ENCODE measurements at places on chromosomes 7 and 10.

- DNase-seq = no peak
Measured at GRCh38 chr7:72064916-72065315, 347.2 kb downstream of the CALN1 start.

GRCh38 chr10:72105710-72106109, 17.4 kb upstream of the SPOCK2 start:
- no peak for DNase-seq

GRCh38 chr7:112573302-112574039, 92.7 kb downstream of the LSMEM1 start:
- DNase-seq = no peak

- DNase-seq = peak; percentile 81
Measured at GRCh38 chr7:138903186-138903820, 77.9 kb downstream of the KIAA1549 start.

GRCh38 chr10:110535958-110536891, 31.3 kb upstream of the SMC3 start:
- peak; percentile 81 for DNase-seq

DNA sequence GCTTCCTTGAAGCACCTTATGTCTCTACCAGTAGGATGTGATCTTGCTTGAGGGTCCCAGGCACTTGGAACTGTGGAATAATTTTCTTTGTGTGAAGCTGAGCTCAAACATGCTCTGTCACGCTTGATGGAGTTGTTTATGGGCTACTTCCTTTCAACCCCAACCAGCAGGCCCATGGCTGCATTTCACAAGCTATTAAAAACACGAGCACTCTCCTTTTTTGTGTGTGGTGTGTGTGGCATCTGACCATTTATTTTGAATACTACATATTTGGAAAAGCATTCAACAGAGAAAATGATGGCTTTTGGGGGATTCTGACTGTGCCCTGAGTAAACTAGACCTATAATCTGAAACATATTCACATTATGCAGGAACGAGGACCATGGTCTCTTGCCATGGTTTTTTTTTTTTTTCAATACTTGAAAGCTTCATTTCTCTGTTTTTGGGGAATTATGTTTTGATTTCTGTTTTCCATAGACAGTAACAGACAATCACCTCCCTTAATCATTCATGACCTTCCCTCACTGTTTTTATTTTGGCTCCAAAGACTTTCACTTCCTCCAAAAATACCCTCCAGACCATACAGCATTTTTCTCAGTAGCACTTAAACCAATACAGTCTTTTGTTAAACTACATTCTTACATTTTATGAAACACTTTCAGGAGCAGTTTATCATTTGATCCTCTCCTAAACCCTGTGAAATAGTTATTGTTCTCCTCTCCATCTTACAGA, 233.6 kb upstream of the BMPER start:
- DNase-seq = no peak

GRCh38 chr10:60282771-60283353, 106.8 kb downstream of the ANK3 start:
- no peak for DNase-seq

DNA sequence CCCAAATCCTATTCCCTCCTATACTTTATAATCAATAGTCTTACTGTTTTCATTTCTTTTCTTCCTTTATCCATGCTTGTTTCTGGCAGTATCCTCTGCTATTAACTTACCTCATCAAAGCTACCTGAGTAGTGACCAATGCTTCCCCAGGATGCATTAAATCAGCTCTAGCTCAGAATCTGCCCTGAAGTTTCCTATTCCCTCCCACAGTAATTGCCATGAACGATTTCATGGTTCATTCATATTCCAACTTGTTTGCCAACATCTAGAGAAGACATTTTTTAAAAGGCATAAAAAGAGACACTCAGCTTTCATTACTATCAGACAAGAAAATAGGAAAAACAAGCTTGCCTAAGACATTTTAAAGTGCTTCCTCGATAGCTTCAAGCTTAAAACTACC, 42.3 kb downstream of the COA1 start:
- DNase-seq = no peak

DNA sequence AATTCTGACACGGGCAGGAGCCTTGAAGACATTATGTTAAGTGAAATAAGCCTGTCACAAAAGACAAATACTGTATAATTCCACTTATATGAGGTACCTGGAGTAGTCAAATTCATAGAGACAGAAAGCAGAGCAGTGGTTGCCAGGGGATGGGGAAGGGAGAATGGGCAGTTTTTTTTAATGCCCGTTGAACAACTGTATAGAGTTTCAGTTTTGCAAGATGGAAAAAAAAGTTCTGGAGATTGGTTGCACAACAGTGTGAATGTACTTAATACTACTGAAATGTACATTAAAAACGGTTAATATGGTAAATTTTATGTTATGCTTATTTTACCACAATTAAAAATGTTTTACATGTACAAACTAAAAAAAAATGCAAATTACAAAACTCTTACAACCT, 63.6 kb upstream of the EFCAB10 start:
- no peak for DNase-seq

GRCh38 chr7:44247868-44248651, 47.3 kb downstream of the YKT6 start:
- no peak for DNase-seq

DNA sequence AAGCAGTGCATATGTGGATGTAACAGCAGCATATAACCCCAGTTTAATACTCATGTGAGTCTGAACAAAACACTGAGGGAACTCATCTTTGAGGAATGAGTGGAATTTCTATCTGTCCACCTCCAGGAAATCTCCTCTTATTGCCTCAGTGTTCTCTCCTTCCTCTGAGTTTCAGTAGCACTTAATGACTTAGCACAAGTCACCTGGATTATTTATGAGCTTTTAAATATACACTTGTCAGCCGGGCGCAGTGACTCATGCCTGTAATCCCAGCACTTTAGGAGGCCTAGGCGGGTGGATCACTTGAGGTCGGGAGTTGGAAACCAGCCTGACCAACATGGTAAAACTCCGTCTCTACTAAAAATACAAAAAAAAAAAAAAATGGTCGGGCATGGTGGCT, 4.3 kb downstream of the LRRC20 start:
- DNase-seq = no peak

- DNase-seq = no peak
Measured at GRCh38 chr10:66981361-66982052, 55.7 kb downstream of the LRRTM3 start.

GRCh38 chr10:132990684-132991545, 48.5 kb upstream of the CFAP46 start:
- DNase-seq = no peak

GRCh38 chr7:42091461-42092291, 145.3 kb downstream of the GLI3 start:
- no peak for DNase-seq

DNA sequence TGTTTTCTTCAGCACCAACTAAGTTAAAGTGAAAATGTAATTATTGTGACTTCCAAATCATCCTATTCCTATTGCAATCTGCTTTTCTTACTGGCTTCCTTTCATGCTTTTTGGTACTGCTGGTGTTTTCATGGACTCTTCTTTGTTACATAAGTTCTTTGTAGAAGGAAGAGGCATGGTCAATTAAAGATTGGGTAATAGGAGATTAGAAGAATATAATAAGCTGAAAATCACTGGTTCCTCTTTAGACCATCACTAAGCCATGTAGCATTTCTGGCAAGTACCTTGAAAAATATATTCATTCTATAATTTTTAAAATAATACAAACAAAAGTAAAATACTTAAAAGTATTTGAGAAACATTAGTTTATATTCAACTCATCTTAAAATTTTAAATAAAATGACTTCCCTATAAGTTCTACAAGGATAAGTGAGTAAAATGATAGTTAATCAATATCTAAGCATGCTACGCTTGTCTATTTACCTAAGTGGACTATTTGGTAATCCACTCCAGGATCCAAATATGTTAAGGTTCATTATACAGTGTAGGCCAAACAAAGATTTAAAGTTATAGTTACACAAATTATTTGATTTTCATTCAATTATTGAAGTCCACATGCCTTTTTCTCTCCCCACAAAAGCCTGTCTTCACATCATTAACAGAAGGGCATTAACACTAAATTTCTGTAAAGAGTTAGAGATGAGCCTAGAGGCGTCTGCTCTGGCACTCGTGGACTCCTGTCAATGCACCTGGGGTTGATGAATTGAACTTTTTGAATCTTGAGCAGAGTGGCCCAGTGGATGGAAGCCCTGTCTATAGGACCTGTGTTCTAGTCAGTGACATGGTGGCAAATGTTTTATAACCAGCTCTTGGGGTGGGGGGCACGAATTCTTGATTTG, 408.1 kb downstream of the INHBA start:
- no peak for DNase-seq

GRCh38 chr10:80284522-80284921, 4.9 kb downstream of the MAT1A start:
- DNase-seq = no peak

Measured in activated CD4-positive, alpha-beta T cell treated with anti-CD3 and anti-CD28 coated beads, Interleukin-10, Interleukin-2, amounts not matched to agents 100 ng/mL and 50 ng/mL, durations not matched to agents 16 hours and 8 hours (primary cell).